Activated T-cell treated with anti-CD3 and anti-CD28 coated beads, Interleukin-2, amount 50 U/mL, for 72 hours (primary cell): ENCODE measurements at places on chromosomes 6 and 20.

DNA sequence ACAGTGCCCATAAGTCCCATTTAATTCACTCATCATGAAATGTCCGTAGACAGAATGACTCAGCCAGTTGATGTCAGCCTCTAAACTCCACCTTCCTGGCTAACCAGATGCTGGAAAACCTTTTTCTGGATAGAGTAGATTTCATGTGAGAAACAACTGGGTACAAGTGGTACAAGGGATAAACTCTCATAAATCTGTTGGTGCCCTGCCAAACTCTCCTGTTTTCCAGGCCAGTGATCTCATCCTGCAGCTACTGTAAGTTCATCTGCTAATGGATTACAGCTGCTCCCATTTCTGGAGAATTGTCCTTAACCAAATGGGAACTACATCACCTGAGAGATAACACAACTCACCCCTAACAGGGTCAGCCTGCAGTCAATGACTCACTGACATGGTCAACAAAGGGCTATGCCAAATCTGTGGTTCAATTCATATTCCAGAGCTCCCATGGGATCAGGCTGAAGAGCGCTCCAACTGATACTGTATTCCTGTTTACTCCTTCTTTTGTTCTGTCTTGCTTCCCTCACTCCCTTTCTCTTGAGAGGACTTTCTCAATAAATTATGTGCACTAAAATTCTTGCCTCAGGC, 210.1 kb upstream of the HDDC2 start:
- DNase-seq: no peak

DNA sequence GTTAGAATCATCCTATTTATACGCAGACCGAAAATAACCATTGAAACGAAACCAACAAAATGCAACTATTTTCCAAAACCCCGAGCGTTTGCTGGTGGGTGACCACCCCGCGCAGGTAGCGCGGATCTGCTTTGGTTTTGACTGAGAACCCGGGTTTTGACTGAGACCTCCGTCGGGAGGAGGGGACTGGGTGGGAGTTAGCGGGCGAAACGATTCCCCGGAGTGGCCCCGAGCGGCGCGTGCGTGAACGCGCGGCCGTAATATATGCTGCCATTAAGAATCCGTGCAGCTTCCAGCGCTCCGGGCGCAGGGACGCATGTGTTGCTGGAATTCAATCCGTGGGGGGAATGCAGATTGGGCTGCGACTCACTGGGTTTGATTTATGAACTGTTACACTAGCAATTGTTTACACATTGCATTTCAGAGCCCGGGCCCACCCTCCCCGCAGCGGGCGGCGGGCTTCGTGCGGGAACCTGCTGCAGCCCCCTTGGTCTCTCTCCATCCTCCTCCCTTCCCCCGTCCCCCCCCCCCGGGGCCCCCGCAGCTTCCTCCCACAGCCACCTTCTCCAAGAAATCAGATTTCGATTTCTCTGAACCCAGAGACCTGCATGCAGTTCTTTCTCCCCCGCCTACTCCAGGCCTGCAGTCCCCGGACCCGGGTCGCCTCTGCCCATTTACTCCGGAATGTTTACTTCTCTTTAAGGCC, 9.9 kb downstream of the NRN1 start:
- no peak for DNase-seq

GRCh38 chr20:11745145-11745544, 172.5 kb upstream of the BTBD3 start:
- no peak for DNase-seq

- DNase-seq: no peak
These were observed 193.5 kb downstream of the LRFN2 start for GRCh38 chr6:40393641-40394040.

- DNase-seq: no peak
These were observed 40.6 kb downstream of the GJA10 start for GRCh38 chr6:89934685-89935366.

DNA sequence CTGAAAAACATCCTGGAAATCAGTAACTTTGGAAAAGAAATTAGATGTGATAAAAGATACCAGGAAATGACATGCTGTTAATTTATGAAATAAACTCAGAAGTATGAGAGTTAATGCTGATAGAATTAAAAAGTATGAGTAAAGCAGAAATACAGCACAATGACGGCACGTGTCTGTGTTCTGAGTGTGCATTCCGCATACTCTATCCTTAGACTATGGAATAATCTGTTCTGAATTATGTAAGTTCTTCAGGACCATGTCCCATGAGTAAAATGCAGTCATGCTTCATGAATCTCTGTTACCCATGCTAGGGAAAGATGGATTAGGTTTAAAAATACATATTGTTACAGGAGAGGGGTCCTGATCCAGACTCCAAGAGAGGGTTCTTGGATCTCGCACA, 21.7 kb downstream of the HECA start:
- DNase-seq: no peak

GRCh38 chr20:10218536-10219451, at the start of gene SNAP25:
Gene SNAP25 (plus strand): TSS chr20:10218830. CDS start chr20:10275492, 56,662 bp downstream.
- DNase-seq: peak; percentile 54

GRCh38 chr20:33306228-33306627, 23.2 kb downstream of the BPIFB1 start:
- no peak for DNase-seq

GRCh38 chr6:120290964-120291363, 941.4 kb upstream of the MAN1A1 start:
- no peak for DNase-seq

- DNase-seq: no peak
These were observed 10.9 kb upstream of the SYNE1 start for GRCh38 chr6:152648105-152648504.

DNA sequence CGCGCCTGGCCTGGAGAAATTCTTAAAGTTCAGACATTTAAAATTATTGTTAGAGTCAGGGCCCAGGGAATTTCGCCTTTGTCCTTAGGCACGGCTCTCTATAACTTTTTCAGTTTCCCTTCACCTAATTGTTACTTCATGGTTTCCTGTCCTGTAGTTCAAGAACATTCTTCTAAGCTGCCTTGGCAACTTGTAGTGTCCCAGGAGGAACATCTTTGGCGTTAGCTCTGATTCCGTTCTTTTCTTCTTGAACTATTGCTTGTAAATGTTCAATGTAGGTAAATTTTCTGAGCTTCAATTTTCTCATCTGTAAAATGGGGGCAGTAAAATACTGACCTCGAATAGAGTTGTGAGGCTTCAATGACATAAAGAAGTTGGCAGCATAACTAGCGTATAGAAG, 41.8 kb downstream of the TIAM2 start:
- DNase-seq: no peak

GRCh38 chr6:1593958-1594314, 15.8 kb upstream of the FOXC1 start:
- DNase-seq: no peak

GRCh38 chr6:165635965-165636364, 27.1 kb downstream of the PDE10A start:
- no peak for DNase-seq

DNA sequence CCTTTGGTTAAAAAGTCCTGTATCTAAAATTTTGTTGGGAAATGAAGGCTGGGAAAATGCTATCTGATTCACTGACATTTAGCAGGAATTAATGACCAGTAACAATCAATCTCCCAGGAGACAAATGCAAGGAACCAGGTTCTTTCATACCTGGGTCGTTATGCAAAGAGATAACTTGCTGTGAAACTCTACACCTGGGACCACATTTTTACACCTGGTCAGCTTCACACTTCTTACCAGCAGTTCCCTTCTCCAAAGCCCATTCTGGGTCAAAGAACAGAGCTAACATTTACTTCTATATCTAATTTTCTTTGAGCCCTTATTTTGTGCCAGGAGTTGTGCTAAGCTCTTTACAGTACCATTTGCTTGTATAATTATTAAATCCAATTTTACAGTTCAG, 27.4 kb upstream of the STXBP5 start:
- no peak for DNase-seq

DNA sequence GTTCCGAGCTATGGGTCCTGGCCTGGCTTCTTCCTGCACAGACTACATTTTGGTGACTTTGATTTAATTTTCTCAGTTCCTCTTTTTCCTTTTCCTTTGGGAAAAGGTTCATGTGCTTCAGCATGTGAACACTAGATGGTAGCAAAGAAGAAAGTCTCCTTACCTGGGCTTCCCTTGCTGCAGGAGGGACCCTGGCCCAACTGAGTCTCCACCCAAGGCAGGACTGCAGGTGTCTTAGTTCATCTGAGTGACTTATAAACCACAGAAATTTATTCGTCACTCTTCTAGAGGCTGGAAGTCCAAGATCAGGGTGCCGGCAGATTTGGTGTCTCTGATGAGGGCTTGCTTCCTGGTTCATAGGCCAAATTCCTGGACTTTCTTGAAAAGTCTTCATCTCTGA, 163.2 kb downstream of the SYCP2 start:
- no peak for DNase-seq

GRCh38 chr20:32507998-32508774, 76.9 kb downstream of the NOL4L start:
- DNase-seq: no peak

DNA sequence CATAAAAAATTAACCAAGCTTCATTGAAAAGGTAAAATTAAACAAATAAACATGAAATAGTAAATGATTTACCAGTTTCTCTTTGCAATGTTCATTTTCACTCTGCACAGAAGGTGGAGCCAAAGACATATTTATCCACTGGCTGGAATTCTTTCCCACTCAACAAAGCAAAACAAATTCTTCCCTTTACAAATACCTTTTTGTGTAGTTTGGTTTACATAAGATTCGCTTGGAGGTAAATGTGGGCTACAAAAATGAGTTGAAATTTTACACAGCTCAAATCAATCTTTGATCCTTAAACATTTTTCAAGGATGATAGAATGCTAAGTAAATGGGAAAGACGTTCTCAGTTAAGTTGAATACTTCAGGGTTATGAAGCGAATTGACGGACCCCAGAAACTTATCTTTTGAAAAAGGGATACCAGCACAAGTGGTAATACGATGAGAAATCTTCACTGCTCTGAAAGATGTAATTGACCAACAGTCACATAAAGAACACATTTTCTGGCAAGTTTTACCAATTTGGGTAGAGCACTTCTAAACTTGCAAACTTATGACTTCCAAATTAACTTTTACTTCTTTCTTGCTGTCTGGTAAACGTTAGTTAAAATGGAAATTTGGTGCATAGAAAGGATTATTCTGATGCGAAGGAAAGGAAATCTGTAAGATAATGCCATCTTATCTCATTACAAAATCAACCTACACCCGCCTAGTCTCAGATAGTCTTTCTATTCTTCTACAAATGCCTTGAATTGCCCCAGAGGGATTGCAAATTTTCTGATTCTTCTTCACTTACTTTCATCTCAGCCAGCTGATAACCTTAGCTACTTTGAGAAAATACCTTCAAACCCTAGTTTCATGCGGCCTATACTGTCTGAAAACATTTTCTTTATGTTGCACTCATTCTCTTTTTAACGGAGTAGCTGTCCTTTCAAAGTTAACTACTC, 4.7 kb upstream of the GJA1 start:
- DNase-seq: no peak

DNA sequence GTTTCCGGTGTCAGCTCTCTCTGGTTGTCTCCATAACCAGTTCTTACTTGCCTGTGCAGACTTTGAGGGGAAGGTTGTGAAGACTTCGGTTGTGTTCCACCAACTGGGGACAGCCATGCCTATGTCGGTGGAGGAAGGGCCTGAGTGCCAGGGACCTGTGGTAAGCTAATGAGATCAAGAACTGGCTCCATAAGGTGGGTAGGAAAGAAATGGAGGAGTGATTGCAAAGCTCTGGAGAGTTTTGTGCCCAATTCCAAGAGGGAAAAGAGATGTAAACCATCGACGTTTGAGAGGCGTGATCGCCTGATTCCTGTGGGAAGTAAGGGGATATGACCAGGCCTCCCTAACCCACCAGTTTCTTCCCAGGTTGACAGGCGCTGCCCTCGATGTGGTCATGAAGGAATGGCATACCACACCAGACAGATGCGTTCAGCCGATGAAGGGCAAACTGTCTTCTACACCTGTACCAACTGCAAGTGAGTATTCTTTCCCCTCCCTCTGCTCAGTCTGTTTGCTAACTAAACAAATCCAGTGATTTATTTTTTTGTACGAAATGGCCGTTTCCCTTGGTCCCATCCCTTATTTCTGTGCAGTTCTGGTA, 893 bp downstream of the POLR1H start:
- no peak for DNase-seq

- DNase-seq: no peak
These were observed 11.3 kb upstream of the AFDN start for GRCh38 chr6:167815296-167815980.

DNA sequence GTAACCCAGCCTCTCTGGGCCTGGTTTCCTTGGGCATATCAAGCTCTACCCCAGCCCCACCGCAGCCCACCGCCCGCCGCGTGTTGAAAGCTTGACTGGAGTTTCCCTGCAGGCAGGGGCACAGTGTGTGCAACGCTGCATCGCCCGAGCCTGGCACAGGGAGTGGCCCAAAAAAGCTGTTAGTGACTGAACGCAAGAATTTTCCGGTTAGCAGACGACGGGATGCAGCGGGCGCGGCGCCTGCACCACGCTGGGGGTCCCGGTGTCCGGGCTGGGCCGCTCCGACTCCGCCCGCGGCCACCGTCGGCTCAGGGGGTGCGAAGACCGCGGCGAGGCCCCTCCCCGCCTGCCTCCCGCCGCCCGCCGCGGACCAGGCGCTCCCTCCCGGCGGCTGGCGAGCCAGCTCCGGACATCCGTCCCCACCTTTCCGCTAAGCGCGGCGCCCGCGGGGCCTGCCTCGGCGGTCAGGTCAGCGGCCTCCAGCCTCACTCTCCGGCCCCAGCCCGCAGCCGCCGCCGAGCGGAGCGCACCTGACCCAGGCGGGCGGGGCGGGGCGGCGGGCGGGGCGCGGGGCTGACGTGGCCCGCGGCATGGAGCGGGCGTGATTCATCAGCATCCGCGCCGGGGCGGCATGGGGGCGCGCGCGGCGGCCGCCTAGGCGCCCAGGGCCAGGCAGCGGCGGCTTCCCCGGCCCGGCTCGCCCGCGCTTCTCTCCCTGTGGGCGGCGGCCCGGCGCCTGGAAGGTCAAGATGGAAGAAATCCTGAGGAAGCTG, at the start of gene ARFGEF3:
Gene ARFGEF3 (plus strand): TSS at position 602 of the 773 bp plus-strand sequence. CDS start 148 bp downstream, at position 750.
- peak; percentile 74 for DNase-seq

DNA sequence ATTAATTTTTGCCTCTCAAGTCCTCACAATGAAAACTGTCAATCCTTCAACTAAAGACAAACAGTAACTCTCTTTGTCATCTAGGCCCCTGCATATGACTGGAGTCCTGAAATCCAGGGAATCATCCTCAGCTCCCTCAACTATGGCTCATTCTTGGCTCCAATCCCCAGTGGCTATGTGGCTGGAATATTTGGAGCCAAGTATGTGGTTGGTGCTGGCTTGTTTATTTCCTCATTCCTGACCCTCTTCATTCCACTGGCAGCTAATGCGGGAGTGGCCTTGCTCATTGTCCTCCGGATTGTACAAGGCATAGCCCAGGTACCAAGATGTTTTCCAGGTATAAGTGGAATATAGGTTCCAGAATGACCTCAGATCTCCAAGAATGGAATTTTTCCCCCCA, 15.4 kb downstream of the SLC17A4 start:
- no peak for DNase-seq

DNA sequence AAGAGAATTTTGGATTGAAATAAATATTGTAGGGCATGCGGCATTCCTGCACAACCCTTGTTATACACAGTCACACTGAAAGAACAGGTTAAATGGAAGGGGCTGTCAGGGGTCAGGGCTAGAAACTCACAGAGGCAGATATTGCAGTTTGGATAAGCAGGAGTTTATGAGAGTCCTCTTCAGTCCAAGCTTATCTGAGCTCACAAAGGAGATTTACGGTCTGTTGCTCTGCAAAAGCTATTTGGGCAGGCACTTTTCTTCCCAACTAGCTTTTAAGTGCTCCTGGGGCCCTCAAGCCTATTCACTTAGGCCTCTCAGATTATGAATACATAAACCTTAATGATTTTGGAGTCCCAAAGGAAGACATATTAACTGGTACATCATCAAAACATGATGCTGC, 156.2 kb downstream of the SOX4 start:
- DNase-seq: no peak
